Esophagus mucosa (tissue), 1 donor: ENCODE measurements at places on chromosomes 7 and 10. TPM values are rescaled to one million over a fixed set of nuclear protein-coding genes. Genes with fewer than 3 reads are reported as not detected.

DNA sequence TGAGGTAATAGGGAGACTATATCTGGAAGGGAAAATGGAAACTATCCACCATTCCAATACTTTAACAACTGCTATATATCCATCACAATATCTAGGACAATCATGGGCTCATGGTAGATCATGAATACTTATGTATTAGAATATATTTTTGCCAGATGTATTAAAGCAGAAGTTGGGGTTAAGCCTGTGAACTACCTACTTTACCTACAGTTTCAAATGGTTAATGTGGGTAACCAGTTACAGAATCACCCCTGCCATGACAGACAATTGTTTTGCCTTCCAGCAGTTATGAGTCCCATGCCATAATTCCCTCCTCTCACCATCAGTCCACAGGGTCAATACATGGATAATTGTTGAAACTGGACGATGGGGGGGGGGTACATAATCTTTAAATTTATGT is 29.9 kb upstream of the RAPGEF5 start:
- no peak for ATAC-seq

DNA sequence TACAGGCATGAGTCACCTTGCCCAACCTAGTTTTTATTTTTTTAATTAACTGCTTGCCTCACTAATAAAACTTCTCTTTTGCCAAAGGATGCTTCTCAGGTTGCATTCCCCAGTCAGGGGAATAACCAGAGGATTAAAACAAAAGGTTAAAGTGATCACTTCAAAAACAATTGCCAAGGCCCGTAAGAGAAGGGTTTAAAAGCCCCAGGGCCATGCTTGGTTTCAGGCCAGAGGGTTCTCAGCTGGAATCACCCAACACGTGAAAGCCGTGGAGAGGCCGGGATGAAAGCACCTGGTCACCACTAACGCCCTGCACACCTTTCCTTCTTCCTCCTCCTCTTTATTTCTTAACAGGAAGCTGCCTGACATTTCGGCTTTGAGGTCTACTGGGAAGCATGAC is 587.5 kb downstream of the PTPRN2 start:
- ATAC-seq = peak; percentile 56

GRCh38 chr10:119917777-119918176 is 25.2 kb downstream of the SEC23IP start:
- no peak for ATAC-seq

- ATAC-seq = no peak
These were observed 41.0 kb upstream of the RAPGEF5 start for GRCh38 chr7:22397981-22398380.

- no peak for ATAC-seq
These were observed 32.4 kb downstream of the MTPN start for GRCh38 chr7:135944753-135945152.

- no peak for ATAC-seq
These were observed 314.5 kb upstream of the SEMA3C start for GRCh38 chr7:81233208-81233940.

DNA sequence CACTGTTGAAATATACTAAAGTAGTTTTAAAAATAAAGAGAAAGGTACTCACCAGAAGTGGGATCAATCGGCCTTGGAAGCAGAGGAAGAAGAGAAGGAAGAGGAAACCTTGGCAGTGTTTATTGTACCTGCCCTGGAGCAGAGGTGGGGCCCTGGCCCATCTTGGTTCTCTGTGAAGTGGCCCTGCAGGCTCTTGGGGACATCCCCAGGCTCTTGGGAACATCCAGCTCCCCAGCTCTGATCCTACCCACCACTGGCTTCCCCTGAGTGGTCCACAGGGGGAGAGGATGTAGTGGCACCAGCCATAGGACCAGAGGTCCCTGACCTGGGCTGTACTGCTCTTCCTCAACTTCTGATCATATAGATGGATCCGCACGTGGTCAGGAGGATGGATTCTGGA is 22.3 kb upstream of the RET start:
- ATAC-seq = no peak

GRCh38 chr7:149334219-149334618 is 72.2 kb downstream of the ZNF783 start:
- ATAC-seq = no peak

DNA sequence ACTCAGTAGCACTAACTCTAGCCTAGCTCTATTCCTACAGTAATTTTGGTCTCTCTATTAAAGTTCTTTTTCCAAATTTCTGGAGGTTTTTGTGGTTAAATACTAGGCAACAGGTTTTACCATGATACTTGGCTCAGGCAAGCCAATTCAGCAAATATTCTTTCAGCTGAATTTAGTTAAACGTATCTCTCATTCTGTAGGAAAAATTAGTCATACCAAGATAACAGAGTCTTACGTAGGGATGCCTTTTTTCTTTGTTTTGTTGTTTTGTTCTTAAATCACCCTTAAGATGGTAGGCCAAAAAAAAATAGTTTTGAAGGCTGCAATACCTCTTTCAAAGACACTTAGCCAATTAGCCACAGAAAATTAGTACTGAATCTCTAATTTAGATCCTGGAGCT is 180.5 kb downstream of the MAGI2 start:
- ATAC-seq = no peak

DNA sequence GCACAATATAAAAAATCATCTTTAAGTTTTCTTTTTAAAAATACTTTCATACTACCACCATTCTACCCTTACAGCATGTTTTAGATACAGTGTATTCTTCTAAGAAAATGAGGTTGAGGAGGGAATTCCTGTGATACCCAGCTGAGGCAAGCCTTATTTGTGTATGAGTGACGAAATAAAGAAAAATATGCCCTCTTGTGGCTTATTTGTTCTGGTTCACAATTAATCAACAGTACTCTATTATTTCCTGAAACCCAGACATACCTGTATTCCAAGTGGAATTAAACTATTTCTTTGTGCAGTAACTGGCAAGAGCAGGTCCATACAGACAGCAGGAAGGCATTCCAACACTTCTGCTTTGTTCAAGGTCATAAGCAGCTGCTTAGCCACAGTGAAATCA is 4.5 kb upstream of the SEMA3D start:
- ATAC-seq = peak; percentile 73

TRIM24 gene
- total RNA-seq = 9.2 TPM
